Activated naive CD4-positive, alpha-beta T cell (primary cell): ENCODE measurements at places on chromosomes 2 and 18.

- no peak for DNase-seq
Measured at GRCh38 chr2:1659951-1660565, 84.3 kb downstream of the PXDN start.

DNA sequence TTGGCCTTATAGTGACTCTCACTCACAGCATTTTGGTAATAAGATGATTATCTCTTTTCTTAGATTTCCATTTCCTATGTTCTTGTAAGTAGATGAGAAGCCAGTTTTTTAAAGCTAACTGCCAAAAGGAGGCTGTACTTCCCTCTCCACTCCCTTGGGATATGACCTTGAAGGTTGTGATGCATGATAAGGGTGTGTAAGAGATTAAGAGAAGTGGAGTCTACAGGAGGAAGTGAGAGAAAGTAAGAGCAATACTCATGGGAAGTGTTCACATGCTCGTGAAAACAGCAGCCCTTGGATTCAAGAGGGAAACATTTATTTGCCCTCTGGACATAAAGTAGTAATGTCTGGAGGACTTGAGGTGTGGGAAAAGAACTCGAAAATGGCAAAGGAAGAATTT is 171.5 kb downstream of the EVA1A start:
- no peak for DNase-seq

DNA sequence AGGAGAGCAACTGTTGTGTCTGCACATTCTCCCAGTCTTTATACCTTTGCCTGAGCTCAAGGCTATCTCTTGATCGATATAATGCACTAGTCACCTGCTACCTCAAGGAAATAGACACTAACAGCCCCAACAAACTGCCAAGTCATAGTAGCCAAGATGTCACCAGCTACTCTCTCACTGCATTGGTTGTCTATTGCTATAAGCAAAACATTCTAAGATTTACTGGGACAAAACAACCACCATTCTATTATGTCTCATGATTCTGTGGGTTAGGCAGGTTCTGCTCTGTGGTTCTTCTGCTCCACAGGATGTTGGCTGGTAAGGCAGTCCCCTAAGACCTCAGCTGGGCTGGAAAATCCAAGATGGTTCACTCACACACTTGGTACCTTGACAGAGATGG is 28.5 kb upstream of the MLPH start:
- DNase-seq = no peak

GRCh38 chr2:157443795-157444640 is at the start of gene CYTIP:
TSS of gene CYTIP (minus strand) at chr2:157444089. CDS start at chr2:157444020, 69 bp downstream.
- peak; percentile 45 for DNase-seq

DNA sequence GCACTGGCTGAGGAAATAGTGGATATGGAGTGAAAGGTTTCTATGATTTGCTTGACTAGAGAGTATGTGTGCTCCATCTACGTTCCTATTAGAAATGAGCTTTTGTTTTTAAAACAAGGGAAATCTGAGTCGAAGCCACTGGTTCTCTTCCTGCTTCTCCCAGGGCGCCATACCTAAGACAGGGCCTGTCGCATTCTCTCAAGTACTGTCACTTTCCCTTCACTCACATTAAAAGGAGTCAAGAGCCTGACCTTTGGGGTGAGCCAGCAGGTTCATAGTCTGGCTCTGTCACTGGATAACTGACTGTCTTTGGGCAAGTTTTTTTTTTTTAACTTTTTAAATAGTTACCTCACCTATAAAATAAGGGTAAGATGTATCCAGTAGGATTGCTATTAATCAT is 121.0 kb downstream of the MAP3K20 start:
- no peak for DNase-seq

DNA sequence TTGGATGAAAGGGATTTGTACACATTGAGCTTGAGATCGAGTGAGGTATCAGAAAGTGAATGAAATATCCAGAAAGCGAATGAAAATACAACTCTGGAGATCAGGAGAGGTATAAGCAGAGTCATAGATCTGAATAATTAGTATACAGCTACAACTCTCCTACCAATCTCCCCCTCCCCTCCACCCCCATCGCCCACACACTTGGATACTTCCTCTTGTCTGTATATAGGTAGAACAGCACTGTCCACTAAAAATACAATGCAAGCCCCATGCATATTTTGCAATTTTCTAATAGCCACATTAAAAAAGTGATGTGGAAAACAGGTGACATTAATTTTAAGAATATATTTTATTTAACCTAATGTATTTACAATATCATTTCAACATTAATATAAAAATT is 23.7 kb upstream of the WIPF1 start:
- DNase-seq = no peak

GRCh38 chr18:14086458-14087231 is 45.6 kb downstream of the ZNF519 start:
- DNase-seq = no peak

DNA sequence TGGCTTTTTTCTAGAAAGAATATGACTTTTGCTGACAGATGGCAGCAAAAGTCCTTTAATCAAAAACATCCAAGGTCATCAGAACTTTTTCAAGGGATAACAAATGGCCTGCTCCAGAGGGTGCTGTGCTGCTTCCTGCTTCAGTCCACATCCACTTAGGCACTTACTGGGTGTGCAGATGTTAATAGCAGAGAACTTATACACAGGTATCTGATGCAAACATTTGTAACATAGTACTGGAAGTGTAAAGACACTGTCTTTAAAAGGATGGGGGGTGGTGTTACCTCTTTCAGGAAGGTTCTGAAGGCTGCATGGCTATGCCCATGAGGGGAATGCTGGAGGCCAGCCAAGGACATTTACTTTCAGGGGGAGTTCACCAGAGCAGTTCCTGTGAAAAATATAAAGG is 5.5 kb downstream of the HOXD8 start:
- DNase-seq = no peak

GRCh38 chr2:240903191-240904060 is 2.7 kb upstream of the CROCC2 start:
- no peak for DNase-seq

DNA sequence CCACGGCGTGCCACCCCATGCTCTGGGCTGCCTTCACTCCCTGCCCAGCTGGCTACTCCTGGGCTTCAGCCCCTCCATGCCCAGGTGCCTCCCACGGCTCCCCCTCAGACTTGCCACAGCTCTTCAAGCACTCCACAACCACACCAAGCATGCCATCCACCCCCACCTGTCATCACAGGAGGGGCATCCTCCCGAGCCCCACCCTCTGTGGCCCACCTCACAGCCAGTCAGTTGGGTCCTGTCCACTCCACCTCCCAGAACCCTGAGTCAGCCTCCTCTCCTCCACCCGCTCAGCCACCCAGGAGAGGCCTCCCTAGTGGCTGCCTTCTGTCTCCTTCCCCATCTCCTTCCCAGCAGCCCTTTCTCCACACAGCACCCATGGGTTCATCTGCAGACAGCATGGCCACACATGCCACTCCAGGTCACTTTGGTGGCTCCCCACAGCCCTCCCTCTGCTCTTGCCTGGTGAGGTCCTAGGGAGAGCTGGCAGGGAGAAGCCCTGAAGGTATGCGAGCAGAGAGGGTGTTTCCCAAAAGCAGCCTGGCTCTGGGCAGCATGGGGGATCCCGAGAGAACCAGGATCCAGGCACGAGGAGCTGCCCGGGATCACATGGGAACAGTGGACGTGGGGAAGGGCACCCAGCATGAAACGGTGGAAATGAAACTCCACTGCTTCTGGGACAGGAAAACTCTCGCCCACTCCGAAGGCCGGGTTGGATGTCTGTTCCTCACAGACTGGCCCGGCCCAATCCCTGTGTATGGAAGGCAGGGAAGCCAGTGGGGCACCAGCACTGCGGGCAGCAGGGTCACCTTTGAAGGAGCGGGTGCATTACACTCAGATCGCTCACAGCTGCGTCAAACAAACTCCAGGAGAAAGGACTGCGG is 2.7 kb downstream of the LIMS2 start:
- DNase-seq = no peak

DNA sequence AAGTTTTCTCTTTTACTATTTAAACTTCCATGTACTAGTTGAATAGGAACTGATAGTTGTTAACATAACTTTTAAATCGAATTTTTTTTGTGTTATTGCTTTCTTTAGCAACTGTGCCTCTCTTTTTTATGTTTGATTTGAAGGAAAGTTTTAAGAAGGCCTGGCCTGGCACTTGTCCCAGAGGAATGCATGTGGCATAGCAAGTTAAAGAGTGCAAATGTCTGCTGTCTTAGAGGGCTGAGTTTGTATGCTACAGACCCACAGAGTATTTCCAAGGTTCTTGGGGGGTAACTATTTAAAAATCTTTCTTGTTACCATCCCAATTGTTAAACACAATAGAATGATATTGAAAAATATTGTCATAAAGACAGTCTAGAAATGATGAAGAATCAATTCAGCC is 47.0 kb downstream of the MTCL1 start:
- no peak for DNase-seq

GRCh38 chr2:9844036-9844483 is 786 bp downstream of the TAF1B start:
- DNase-seq = no peak

GRCh38 chr2:233163486-233164103 is 87.9 kb upstream of the ATG16L1 start:
- DNase-seq = no peak

GRCh38 chr2:62919041-62919440 is 131.6 kb upstream of the OTX1 start:
- no peak for DNase-seq

DNA sequence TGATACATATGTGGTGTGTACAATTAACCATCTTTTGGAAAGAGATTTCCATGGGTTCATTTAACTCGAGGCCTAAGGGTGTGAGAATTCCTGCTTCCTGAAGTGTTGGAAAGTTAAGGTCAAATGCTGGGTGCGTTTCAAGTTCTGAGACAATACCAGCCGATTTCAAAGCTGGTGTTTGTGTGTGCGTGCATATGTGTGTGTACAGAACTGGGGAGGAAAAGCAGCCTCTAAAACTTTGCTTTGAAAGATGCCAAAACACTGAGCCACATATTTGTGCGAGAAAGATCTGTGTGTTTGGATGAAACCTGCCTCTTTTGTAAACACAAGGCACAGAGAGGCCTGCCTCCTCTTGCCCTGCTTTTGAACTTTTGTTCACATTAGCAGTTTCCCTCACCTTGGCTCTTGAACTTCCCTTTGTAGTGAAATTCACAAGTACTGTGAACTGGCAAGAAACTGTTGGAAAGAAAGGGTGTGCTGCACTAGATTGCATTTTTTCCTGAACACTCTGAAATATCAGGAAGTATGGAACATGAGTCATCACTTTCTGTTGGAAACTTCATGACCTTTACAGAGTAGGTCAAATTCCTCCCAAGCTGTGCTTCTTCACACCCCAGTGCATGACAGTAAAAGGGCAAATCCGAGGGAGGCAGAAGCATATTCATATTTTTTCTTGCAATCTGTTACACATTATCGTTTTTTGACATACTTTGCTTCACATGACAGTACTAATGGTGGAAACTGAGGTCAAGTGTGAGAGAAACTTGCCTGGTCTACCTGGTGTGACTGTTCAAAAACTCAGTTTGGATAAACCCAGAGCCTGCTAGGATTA is 20.0 kb upstream of the CAVIN2 start:
- DNase-seq = no peak

GRCh38 chr18:43563780-43564179 is 286.5 kb upstream of the SYT4 start:
- no peak for DNase-seq

GRCh38 chr18:5462227-5462626 is 81.6 kb downstream of the EPB41L3 start:
- no peak for DNase-seq

GRCh38 chr18:5144629-5145028 is 52.4 kb downstream of the AKAIN1 start:
- no peak for DNase-seq

GRCh38 chr2:203328760-203329540 is 756 bp downstream of the ABI2 start:
- DNase-seq = no peak

GRCh38 chr2:25711675-25712354 is 38.4 kb upstream of the DTNB start:
- no peak for DNase-seq

- no peak for DNase-seq
Measured at GRCh38 chr2:71078624-71079023, 10.2 kb downstream of the NAGK start.

DNA sequence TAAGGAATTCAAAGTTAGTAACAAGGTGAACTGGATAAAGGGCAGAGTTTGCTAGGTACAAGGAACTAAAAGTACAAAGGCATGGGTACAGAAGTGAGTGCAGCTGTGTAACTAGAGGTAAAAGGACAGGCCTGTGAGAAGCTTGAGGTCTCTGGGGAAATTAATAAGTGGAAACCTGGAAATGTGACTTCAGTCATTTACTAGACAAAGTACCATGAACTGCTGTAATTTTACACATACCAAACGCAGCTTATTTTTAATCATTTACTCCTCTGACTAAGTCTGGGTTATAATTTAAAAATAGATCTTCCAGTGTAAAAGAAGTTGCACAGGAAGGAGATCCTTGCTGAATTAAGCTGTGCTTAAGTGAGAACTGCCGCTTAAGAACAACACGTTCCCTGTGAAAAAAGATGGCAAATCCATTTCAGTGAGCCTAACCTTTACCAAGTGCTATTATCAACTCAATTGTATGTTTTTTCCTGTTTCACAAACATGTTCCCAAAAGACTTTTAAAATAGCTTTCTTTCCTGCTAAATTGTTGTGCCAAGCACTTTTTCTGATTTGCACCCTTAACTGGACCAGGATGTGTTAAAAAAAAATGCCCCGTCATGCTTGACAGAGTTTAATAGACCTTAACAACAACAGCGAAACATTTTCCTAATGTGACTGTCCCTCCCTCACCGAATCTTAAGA is 44.3 kb downstream of the CALCRL start:
- no peak for DNase-seq

DNA sequence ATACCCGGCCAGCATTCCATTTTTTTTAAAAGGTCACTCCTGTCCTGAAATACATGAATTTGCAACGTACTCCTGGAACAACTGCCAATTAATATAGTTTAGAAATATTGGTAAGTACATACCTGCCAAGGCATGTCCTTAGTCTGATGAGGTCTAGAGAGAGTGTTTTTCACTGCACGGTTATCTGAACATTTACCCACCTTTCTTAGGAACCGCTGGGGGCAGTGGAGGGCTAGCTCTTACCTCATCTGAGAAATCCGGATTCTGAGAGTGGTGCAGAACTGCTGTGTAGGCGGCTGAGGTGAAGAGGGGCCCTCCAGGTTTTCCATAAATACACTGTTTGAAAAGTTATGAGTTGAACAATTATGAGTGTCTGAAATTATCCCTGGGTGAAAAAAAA is 133.1 kb upstream of the CCDC195 start:
- DNase-seq = no peak
